ENCODE measurements at places on chromosomes 16 and 17. TPM values are rescaled to one million over a fixed set of nuclear protein-coding genes. Genes with fewer than 3 reads are reported as not detected.

DNA sequence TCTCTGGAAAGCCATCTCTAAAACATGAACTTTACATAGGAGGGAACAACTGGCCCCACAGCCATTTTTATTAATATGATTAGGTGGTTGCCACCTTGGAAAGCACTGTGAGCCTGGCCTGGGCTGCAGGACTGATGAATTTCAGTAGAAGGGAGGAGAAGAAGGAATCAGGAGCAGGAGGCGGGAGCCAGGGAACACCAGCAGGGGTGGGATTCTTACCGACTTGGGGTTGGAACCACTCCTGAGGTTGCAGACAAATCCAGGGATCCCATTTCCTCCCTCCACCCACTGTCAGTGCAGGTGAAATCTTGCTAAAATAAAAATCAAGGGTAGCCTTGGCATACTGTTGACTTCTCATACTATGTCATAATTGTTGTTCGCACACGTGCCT lies 16.9 kb upstream of the MAP3K14 start:
- no peaks in the 10 kb centered on the region for H3K36me3 ChIP-seq
- no peak overlapping the region for H3K27ac ChIP-seq
- no peak for DNase-seq
- no peaks in the 10 kb centered on the region for H3K4me1 ChIP-seq
- no peaks in the 10 kb centered on the region for H3K27me3 ChIP-seq
- H3K4me3 ChIP-seq, result no peak overlapping the region

- no peaks in the 10 kb centered on the region for H3K27me3 ChIP-seq
- no peak overlapping the region for H3K27ac ChIP-seq
- no peak overlapping the region for H3K4me3 ChIP-seq
- H3K36me3 ChIP-seq, result no peaks in the 10 kb centered on the region
- DNase-seq, result no peak
These were observed 101.6 kb downstream of the PRKCA start for GRCh38 chr17:66403846-66404556.

GRCh38 chr16:87048730-87049115 lies 268.5 kb downstream of the C16orf95 start:
- H3K27ac ChIP-seq, result no peak overlapping the region
- DNase-seq, result no peak
- H3K27me3 ChIP-seq, result no peaks in the 10 kb centered on the region
- H3K4me1 ChIP-seq, result no peaks in the 10 kb centered on the region
- H3K4me3 ChIP-seq, result no peak overlapping the region
- no peaks in the 10 kb centered on the region for H3K36me3 ChIP-seq

DNA sequence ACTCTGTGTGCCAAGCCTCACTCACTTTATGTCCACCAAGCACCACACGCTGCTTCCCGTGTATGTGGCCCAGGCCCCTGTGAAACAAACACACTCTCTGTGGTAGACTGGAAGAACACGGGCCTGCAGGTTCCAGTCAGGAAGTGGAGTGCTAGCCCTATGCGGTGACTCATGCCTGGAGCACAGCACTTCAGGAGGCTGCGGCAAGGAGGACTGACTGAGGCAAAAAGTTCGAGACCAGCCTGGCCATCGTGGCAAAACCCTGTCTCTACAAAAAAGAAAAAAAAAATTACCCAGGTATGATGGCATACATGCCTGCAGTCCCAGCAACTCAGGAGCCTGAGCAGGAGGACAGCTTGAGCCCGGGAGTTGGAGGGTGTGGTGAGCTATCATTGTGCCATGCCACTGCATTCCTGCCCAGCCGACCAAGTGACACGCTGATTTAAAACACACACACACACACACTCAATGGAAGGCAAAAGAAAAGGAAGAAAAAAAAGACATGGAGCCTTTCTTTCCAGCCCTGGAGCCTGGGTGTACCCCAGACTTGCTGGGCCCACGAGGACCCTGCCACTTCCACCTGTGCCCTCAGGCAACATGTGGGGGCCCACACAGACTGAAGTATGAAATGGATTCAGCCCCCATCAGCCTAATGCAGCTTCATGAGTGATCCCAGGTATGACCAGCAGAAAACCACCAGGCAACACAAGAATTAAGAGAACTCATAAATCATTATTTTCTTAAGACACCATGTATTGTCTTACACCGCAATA lies 126.6 kb downstream of the ANKRD11 start:
- no peak overlapping the region for H3K4me3 ChIP-seq
- H3K27ac ChIP-seq, result peak overlapping the region; percentile 48
- H3K27me3 ChIP-seq, result no peaks in the 10 kb centered on the region
- H3K4me1 ChIP-seq, result peaks cover 29% of the 10 kb centered on the region
- no peaks in the 10 kb centered on the region for H3K36me3 ChIP-seq

DNA sequence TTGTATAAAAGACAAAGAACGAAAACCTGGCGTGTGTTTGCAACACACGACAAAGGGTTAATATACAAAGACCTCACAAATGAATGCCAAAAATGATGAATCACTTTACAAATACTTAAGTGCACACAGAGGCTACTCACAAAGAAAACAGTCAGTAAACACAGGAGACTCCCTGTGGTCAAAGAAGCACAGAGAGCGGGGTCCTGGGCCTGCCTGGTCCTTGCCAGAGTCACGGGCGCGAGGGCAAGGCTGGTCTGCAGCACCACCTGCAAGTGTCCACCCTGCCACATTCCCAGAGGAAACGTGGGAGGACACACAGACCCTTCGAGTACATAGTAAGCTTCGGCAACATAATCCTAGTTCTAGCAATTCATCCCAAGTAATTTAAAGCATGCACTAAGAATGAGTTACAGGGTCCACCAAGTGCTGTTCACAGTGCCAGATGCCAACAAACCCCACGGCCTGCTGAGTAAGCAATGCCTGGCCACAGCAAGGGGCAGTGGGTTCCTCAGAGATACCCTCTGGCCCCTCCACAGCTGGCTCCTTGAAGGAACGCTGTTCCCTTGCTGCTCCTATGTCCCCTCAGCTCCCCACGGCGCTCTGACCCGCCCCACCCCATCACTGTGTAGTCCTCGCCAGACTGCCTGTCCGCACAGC lies 24.6 kb upstream of the FAAP100 start:
- no peak overlapping the region for H3K4me3 ChIP-seq
- H3K36me3 ChIP-seq, result no peaks in the 10 kb centered on the region
- no peak overlapping the region for H3K27ac ChIP-seq

DNA sequence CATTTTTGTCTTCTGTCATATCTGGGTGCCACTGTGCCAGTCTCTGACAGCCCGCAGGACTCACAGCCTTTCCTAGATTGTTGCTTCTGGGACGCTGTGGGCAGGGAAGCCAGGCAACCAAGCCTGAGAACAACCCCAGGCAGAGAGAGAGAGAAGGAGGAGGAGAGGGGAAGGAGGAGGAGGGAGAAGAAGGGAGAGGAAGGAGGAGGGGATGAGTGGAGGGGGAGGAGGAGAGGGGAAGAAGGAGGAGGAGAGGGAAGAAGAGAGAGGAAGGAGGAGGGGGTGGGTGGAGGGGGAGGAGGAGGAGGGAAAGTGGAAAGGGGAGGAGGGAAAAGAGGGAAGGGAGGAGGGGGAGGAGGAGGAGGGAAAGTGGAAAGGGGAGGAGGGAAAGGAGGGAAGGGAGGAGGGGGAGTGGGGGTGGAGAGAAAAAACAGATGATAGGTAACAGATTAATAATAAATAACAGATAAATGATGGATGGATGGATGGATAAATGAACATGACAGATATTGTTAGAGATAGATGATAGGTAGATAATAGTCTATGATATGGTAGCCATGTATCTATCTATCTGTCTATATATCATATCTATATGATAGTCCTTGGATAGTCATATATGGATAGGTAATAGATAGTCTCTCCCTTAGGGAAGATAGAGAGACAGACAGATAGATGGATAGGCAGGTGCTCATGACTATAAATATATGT lies 29.3 kb downstream of the CLEC19A start:
- no peaks in the 10 kb centered on the region for H3K27me3 ChIP-seq
- H3K4me3 ChIP-seq, result no peak overlapping the region
- H3K27ac ChIP-seq, result no peak overlapping the region
- no peaks in the 10 kb centered on the region for H3K36me3 ChIP-seq
- DNase-seq, result no peak

- peaks cover 6% of the 10 kb centered on the region for H3K36me3 ChIP-seq
- H3K27ac ChIP-seq, result no peak overlapping the region
- no peaks in the 10 kb centered on the region for H3K27me3 ChIP-seq
- no peaks in the 10 kb centered on the region for H3K4me1 ChIP-seq
- no peak overlapping the region for H3K4me3 ChIP-seq
- DNase-seq, result no peak
These were observed 31.0 kb downstream of the PMM2 start for GRCh38 chr16:8828541-8829165.

DNA sequence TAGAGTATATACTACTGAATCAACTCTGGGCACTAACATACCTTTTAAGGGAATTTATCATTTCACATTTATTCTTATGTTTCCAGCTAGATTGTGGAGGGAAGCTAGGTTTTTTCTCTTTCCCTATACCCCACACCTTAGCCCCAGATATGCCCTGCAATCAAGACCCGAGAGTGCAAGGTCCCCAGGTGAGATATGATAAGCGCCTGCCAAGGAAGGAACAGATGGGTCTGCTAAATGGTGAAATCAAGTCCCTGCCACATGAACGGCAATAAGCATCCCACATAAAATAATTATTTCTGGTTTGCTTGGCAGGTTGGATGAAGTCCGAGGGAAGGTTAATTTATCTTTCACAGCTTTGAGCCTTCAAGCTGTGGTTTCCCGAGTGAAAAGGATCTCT lies 195.5 kb downstream of the TOX3 start:
- H3K4me3 ChIP-seq, result no peak overlapping the region
- H3K4me1 ChIP-seq, result no peaks in the 10 kb centered on the region
- H3K36me3 ChIP-seq, result no peaks in the 10 kb centered on the region
- H3K27me3 ChIP-seq, result no peaks in the 10 kb centered on the region
- H3K27ac ChIP-seq, result no peak overlapping the region
- DNase-seq, result no peak

- no peak overlapping the region for H3K4me3 ChIP-seq
- DNase-seq, result no peak
- no peaks in the 10 kb centered on the region for H3K4me1 ChIP-seq
These were observed 183.2 kb downstream of the CYB561 start for GRCh38 chr17:63262751-63263476.

GRCh38 chr16:64182985-64183384 lies 938.9 kb downstream of the CDH11 start:
- DNase-seq, result no peak
- no peaks in the 10 kb centered on the region for H3K4me1 ChIP-seq
- no peak overlapping the region for H3K27ac ChIP-seq
- H3K36me3 ChIP-seq, result no peaks in the 10 kb centered on the region
- no peak overlapping the region for H3K4me3 ChIP-seq
- H3K27me3 ChIP-seq, result no peaks in the 10 kb centered on the region

DNA sequence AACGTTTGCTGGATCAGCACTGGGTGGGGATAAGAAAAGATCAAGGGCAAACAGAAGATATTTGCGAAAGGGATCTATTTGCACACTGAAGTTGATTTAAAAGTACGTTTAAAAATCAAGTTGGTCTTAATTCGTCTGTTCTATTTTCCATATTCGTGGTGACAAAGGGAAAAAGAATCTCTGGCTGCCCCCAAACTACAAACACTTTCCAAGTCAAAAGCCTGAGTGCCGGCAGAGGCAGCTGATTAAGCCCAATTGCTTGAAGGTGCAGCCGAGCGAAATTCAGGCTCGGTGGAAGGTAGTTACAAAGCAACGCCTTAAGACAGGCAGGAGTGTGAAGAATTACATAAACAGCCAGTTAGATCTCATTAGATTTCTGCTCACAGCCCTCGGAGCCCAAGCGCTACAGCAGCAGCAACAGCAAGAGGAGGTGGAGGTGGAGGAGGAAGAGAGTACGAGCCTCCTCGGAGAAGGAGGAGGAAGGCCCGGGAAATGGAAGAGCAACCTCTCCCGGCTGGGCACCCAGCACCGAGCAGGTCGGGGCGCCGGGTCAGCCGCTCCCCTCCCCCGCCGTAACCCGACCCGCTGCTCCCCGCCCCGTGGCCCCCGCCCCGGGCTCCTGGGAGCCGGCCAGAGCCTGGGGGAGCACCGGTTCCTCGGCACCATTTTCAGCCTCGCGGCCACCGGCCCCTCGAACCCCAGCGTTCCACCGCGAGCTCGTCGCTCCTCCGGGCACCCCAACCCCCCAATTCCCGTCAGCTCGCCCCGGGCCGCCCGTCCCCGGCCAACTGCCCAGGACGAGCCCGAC lies 890 bp downstream of the TOB1 start:
- peaks cover 15% of the 10 kb centered on the region for H3K4me1 ChIP-seq
- no peaks in the 10 kb centered on the region for H3K27me3 ChIP-seq
- H3K27ac ChIP-seq, result peak overlapping the region; percentile 100
- no peaks in the 10 kb centered on the region for H3K36me3 ChIP-seq
- peak; percentile 74 for DNase-seq

DNA sequence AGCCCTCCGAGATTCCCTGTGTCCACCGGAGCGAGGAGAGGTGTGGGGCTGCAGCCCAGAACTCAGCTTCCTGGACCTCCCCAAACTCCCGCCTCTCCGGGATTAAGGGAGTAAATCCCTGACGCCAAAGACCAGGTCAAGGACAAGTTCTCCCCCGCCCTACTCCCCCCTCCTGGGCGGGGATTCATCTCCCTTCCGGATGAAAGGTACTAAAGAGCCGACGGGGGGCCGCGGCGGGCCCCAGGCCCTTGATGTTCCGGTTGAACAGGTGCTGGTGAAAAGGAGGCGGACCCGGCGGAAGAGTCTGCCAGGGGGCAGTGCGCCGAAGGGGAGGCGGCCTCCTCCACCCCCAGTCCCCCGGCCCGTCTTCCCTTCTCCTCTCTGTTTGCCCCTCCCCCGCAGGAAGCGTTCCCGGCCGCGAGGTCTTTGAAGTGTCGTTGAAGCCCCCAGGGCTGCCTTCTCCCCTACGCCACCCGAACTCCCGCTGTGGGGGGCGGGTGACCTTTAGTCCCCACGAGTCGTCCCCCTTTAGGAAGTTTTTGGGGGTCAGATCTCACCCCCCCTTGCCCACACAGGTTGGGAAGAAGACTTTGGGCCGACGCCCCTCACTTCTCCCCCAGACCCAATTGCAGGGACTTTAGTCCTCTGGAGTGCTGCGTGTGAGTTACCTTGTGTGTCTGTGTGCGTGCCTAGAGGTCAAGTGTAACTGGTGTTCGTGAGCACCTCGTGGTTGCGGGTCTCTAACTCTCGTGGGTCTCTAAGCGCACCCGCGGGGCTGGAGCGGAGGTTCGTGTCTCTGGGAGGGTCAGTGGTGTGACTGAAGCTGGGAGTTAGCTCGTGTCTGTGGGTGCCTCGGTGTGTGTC lies 1.1 kb upstream of the MLLT6 start:
- peaks cover 9% of the 10 kb centered on the region for H3K4me1 ChIP-seq
- H3K4me3 ChIP-seq, result peak overlapping the region; percentile 42
- H3K27me3 ChIP-seq, result no peaks in the 10 kb centered on the region
- peak overlapping the region; percentile 94 for H3K27ac ChIP-seq
- peak; percentile 90 for DNase-seq
- no peaks in the 10 kb centered on the region for H3K36me3 ChIP-seq

DNA sequence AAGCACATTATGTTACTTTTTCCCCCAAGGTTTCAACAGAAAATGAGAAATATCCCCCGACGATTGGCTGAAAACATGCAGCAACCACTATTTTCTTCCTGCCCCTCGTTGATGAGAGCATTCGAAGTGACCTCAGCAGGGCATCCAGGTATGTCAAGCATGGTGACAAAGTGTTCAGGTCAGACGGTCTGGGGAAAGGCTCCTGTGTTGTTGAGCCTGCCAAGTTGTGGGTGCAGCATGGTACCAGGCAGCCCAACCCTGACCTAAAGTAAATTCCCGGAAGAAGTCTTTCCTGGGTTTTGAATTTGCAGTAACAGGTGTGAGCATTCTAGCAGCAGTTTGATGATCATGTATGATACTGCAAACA lies 51.7 kb upstream of the SEC14L1 start:
- no peak for DNase-seq
- no peaks in the 10 kb centered on the region for H3K27me3 ChIP-seq
- H3K4me3 ChIP-seq, result peak overlapping the region; percentile 92
- peaks cover 8% of the 10 kb centered on the region for H3K36me3 ChIP-seq

ITGAX gene
- 11.3 TPM for total RNA-seq

HBA1 gene
- 2.2 TPM for total RNA-seq

DYNLRB2 gene
- total RNA-seq, result 0.46 TPM

PMFBP1 gene
- 2.8 TPM for total RNA-seq

CDH5 gene
- total RNA-seq, result 10.2 TPM

SEPTIN1 gene
- 0.63 TPM for total RNA-seq

ERN2 gene
- 3.9 TPM for total RNA-seq

RHBDF1 gene
- total RNA-seq, result 10.9 TPM

ODAD4 gene
- total RNA-seq, result 0.20 TPM
